ENCODE measurements at places on chromosomes 13 and 19. TPM values are rescaled to one million over a fixed set of nuclear protein-coding genes. Genes with fewer than 3 reads are reported as not detected.

Gene ZNF575
- total RNA-seq, result 6.3 TPM

Gene NLRP11
- total RNA-seq, result not detected

Gene STOML3
- not detected for total RNA-seq

Gene KLK3
- not detected for total RNA-seq

Gene PGLYRP2
- total RNA-seq, result 0.08 TPM

Gene SLC10A2
- not detected for total RNA-seq

Gene PDX1
- total RNA-seq, result not detected

Gene MYBPC2
- total RNA-seq, result not detected

Gene ZNF223
- not detected for total RNA-seq

Gene STXBP2
- 158 TPM for total RNA-seq

- H3K36me3 ChIP-seq, result peaks cover 1% of the 10 kb centered on the region
- peak overlapping the region; percentile 50 for H3K4me3 ChIP-seq
- peak overlapping the region; percentile 83 for H3K27ac ChIP-seq
- H3K4me1 ChIP-seq, result peaks cover 54% of the 10 kb centered on the region
- DNase-seq, result peak; percentile 58
- H3K27me3 ChIP-seq, result peaks cover 25% of the 10 kb centered on the region
Measured at GRCh38 chr13:45847554-45848224, 3.9 kb downstream of the SIAH3 start.

GRCh38 chr13:81990652-81991051, 1649.7 kb upstream of the SPRY2 start:
- H3K4me3 ChIP-seq, result no peak overlapping the region
- H3K27ac ChIP-seq, result no peak overlapping the region
- DNase-seq, result no peak
- H3K27me3 ChIP-seq, result no peaks in the 10 kb centered on the region

- peak overlapping the region; percentile 77 for H3K27ac ChIP-seq
- H3K4me1 ChIP-seq, result peaks cover 85% of the 10 kb centered on the region
- DNase-seq, result peak; percentile 32
- peaks cover 18% of the 10 kb centered on the region for H3K36me3 ChIP-seq
Measured at GRCh38 chr13:98542568-98543377, 34.1 kb downstream of the STK24 start.

GRCh38 chr13:109989686-109990085, 203.3 kb upstream of the IRS2 start:
- H3K27ac ChIP-seq, result no peak overlapping the region
- no peak overlapping the region for H3K4me3 ChIP-seq
- H3K27me3 ChIP-seq, result no peaks in the 10 kb centered on the region

GRCh38 chr19:46878613-46879375, 18.0 kb downstream of the ARHGAP35 start:
- H3K27ac ChIP-seq, result no peak overlapping the region
- no peak for DNase-seq
- H3K4me1 ChIP-seq, result no peaks in the 10 kb centered on the region
- no peak overlapping the region for H3K4me3 ChIP-seq

- no peaks in the 10 kb centered on the region for H3K4me1 ChIP-seq
- H3K36me3 ChIP-seq, result no peaks in the 10 kb centered on the region
- no peaks in the 10 kb centered on the region for H3K27me3 ChIP-seq
- no peak overlapping the region for H3K27ac ChIP-seq
- no peak overlapping the region for H3K4me3 ChIP-seq
Measured at GRCh38 chr13:38452656-38453055, 103.0 kb downstream of the UFM1 start.

- DNase-seq, result no peak
- no peaks in the 10 kb centered on the region for H3K4me1 ChIP-seq
- no peaks in the 10 kb centered on the region for H3K36me3 ChIP-seq
- H3K27ac ChIP-seq, result no peak overlapping the region
Measured at GRCh38 chr13:74423434-74423833, 289.2 kb upstream of the KLF12 start.

- peak overlapping the region; percentile 87 for H3K4me3 ChIP-seq
- H3K27ac ChIP-seq, result peak overlapping the region; percentile 96
- no peaks in the 10 kb centered on the region for H3K27me3 ChIP-seq
- peaks cover 55% of the 10 kb centered on the region for H3K4me1 ChIP-seq
- peak; percentile 72 for DNase-seq
Measured at GRCh38 chr19:56120371-56121179, 520 bp downstream of the ZNF787 start.

GRCh38 chr13:60699636-60700035, 302.6 kb downstream of the TDRD3 start:
- H3K27ac ChIP-seq, result no peak overlapping the region
- H3K4me1 ChIP-seq, result no peaks in the 10 kb centered on the region
- no peaks in the 10 kb centered on the region for H3K36me3 ChIP-seq
- no peaks in the 10 kb centered on the region for H3K27me3 ChIP-seq

GRCh38 chr19:13262450-13262849, 112.2 kb downstream of the IER2 start:
- H3K27ac ChIP-seq, result no peak overlapping the region
- no peaks in the 10 kb centered on the region for H3K36me3 ChIP-seq
- no peak overlapping the region for H3K4me3 ChIP-seq
- peak; percentile 28 for DNase-seq

DNA sequence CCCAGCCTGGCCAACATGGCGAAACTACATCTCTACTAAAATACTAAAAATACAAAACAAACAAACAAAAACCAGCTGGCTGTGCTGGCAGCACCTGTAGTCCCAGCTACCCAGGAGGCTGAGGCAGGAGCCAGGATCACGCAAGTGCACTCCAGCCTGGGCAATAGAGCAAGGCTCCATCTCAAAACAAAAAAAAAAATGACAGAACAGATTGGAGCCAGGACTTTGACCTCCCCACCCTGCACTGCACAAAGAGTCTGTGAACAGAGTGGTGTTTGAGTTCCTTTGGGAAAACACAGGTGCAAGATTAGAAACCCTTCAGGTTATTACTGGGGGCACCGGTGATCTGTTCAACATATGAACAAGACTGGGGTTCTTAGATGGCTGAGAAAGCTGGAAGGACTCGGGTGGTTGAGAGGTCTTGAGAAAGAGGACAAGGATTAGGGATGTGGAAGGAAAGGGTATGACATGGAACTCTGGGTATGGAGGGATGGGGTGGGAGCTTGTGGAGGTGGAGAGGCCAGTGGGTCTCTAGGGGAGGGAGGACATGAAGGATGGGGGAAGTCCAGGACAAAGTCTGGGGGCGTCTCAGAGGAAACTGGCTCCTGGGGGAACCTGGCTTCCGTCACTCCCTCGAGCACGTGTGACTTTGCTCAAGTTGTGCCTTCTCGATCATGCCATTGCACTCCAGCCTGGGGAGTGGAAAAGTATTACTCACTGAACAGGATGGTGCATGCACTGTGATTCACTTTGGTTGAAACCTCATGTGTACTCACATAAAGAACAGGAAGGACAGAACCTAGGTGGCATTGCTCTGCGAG, 25.9 kb downstream of the RCN3 start:
- peak; percentile 52 for DNase-seq
- no peaks in the 10 kb centered on the region for H3K27me3 ChIP-seq
- H3K4me1 ChIP-seq, result peaks cover 80% of the 10 kb centered on the region

DNA sequence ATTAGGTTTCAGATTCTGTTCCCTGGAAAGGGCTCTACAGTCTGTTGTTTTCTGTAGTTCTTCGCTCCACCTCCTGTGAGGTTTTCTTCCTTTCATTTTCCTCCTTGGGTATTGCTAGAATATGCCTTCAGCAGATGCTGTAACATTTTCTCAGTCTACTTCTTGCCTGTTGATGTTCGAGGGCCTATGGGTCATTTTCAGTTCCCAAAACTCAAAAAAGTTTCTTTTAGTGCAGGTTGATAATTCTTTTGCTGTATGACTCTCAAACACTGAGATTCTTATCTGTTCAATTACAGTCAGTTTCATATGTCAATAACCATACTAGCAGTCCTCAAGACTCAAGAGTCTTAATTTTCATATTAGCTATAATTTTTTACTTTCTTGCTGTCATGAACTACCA, 268.3 kb downstream of the RFC3 start:
- H3K4me1 ChIP-seq, result no peaks in the 10 kb centered on the region
- no peak overlapping the region for H3K4me3 ChIP-seq
- H3K27me3 ChIP-seq, result no peaks in the 10 kb centered on the region
- H3K36me3 ChIP-seq, result no peaks in the 10 kb centered on the region
- no peak overlapping the region for H3K27ac ChIP-seq

DNA sequence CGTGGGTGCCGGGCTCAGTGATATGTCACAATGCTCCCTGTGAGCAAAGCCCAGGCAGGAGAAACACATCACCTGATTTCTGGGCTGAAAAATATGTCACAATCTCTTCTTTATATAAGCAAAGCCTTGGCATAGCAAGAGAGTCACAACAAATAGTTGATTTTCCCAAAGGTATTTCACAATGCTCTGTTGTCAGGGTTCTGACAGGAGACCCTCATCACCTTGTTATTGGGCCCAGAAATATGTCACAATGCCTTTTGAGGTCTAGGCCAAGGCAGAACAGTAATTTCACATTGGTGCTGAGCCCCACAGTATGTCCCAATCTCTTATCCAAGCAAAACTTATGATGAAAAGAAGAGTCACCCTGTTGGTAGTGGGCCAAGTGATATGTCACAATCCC, 125.7 kb downstream of the ZNF675 start:
- no peak overlapping the region for H3K4me3 ChIP-seq
- H3K27me3 ChIP-seq, result no peaks in the 10 kb centered on the region
- H3K36me3 ChIP-seq, result no peaks in the 10 kb centered on the region
- H3K27ac ChIP-seq, result no peak overlapping the region

DNA sequence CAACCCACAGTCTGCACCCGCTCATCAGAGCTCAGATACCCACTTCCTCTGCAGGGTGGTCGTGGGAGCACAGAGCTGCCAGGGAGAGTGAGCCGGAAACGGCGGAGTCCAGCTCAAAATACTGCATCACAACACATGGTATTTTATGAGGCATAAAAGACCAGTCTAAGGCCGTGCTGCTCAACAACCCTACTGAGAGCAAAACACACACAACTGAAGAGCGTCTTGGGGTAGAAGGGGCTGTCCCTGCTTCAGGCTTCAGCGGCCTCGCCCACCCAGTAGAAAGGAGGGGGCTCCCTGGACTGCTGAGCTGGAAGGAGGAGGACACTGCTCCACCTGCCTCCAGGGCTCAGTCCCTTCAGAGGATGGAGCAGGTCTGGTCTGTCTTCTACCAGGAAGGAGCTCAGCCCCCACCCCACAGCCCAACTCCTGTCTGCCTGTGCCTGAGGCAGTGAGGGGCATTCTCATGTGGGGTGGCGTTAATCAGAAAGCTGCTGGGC, 36.9 kb downstream of the NAXD start:
- peaks cover 16% of the 10 kb centered on the region for H3K36me3 ChIP-seq
- no peaks in the 10 kb centered on the region for H3K27me3 ChIP-seq
- DNase-seq, result no peak
- H3K4me3 ChIP-seq, result no peak overlapping the region

Data from activated CD4-positive, alpha-beta T cell treated with anti-CD3 and anti-CD28 coated beads, Interleukin-2, amount 10 ng/mL, durations not matched to agents 7 days and 5 days (primary cell).